Activated gamma-delta T cell treated with Interleukin-2 at 50 U/mL for 16 hours (primary cell): ENCODE measurements at places on chromosomes 2 and 18.
A peak's percentile ranks its signal among the peaks of the same experiment; 100 is the strongest.

DNA sequence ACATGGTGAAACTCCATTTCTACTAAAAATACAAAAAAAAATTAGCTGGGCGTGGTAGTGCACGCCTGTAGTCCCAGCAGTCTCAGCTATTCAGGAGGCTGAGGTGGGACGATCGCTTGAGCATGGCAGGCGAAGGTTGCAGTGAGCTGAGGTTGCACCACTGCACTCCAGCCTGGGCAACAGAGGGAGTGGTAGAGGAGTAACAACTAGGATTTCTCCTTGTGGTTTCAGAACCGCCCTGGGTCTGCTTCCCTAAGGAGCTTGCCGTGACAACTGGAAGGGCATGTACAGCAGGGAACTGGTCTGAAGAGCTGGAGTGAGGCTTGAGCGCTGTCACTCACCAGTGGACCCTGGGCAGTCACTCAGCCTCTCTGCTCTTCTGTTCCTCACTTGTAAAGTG, 29.1 kb downstream of the REEP1 start:
- DNase-seq = no peak

GRCh38 chr2:8525582-8526402, 156.1 kb upstream of the ID2 start:
- no peak for DNase-seq

DNA sequence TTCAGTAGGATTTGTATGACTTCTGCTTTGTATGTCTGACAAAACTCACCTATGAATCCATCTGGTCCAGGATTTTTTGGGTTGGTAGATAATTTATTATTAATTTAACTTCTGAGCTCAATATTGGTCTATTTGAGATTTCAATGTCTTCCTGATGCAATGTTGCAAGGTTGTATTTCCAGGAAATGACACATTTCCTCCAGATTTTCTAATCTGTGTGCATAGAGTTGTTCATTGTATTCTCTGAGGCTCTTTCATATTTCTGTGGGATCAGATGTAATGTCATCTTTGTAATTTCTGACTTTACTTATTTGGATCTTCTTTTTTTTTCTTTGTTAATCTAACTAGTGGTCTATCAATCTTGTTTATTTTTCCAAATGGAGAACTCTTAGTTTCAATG, 584.7 kb upstream of the SETBP1 start:
- DNase-seq = no peak

- no peak for DNase-seq
These were observed 28.9 kb downstream of the RTTN start for GRCh38 chr18:70176537-70176936.

- no peak for DNase-seq
These were observed 82.1 kb downstream of the HS6ST1 start for GRCh38 chr2:128236491-128237035.

DNA sequence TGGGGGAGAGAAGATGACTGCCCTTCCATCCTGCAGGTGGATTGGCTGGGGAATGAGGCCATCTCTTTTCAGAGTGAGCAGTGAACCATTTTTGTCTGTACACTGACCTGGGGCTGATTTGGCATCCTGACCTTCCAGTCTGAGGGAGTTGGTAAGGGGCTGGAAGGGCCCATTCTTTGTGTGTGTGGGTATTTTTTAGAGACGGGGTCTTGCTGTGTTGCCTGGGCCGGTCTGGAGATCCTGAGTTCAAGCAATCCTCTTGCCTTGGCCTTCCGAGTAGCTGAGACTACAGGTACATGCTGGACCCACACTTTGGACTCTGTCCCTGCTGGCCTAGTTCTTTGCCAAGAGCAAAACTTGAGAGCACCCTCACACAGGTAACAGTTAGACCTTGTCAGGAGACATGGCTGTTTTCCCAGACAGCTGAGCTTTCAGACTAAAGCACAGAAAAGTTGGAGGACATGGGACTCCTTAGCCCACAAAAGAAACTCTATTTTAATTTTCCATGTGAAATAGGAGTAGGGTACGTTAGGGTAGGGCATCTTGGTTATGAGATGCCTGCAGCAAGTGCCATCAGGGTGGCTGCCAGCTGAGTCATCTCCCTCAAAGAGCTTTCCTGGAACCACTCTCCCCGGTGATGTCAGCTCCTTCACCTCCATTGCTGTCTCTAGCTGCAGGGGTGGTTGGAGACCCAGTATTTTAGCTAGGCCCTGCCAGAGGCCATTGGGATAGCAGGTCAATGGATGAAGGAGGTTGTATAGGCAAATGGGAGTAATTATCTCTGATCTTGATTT, 60.7 kb downstream of the DGKD start:
- DNase-seq = no peak

DNA sequence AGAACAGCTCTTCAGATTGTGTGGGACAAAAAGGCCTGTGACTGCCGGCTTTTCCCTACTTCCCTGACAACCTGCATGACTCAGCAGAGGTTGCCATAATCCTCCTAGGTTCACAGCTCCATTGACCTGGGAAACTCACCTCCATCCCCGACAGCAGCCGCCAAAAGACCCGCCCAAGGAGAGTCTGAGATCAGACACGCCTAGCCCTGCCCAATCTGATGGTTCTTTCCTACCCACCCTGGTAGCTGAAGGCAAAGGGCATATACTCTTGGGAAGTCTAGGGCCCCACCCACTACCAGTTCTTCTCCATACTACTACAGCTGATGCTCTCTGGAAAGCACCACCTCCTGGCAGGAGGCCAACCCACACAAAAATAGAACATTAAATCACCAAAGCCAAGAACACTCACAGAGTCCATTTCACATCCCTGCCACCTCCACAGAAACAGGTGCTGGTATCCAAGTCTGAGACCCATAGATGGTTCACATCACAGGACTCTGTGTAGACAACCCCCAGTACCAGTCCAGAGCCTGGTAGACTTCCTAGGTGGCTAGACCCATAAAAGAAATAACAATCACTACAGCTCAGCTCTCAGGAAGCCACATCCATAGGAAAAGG, 140.6 kb downstream of the NETO1 start:
- no peak for DNase-seq

DNA sequence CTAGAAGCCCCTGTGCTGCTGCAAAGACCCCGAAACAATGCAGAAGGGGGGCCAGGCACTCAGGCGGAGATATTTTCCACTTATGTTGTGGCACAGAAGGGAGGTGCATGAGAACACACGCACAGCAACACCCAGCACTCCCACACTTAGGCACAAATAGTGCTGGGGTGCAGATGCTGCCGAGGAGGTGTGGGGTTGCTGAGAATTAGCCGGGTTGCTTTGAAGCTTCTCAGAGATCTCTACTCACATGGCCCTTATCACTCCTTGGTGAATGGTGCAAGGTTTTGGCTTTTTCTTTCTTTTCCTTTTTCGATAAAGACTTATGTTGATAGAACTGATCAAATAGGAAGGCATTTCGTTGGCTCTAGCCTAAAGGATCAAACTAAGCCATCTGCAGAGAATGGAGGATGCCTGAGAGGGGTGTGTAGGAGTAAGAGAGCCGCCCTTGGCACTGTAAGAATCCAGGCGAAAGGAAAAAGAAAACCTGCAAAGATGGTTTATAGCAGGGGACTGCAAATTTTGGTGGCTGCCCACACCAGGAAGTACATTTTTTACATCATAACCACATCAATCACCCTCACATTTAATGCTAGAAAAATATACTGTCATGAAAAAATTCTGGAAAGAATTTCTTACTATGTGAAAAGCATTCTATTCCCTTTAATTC, 27.9 kb upstream of the FHL2 start:
- DNase-seq = no peak

GRCh38 chr2:84849271-84849952, 31.5 kb downstream of the TRABD2A start:
- peak; percentile 48 for DNase-seq

GRCh38 chr2:134133622-134134312, 120.1 kb upstream of the MGAT5 start:
- DNase-seq = no peak

- DNase-seq = no peak
These were observed 7.1 kb upstream of the CELF4 start for GRCh38 chr18:37572736-37573135.

GRCh38 chr2:62540408-62541168, 34.6 kb upstream of the TMEM17 start:
- no peak for DNase-seq

DNA sequence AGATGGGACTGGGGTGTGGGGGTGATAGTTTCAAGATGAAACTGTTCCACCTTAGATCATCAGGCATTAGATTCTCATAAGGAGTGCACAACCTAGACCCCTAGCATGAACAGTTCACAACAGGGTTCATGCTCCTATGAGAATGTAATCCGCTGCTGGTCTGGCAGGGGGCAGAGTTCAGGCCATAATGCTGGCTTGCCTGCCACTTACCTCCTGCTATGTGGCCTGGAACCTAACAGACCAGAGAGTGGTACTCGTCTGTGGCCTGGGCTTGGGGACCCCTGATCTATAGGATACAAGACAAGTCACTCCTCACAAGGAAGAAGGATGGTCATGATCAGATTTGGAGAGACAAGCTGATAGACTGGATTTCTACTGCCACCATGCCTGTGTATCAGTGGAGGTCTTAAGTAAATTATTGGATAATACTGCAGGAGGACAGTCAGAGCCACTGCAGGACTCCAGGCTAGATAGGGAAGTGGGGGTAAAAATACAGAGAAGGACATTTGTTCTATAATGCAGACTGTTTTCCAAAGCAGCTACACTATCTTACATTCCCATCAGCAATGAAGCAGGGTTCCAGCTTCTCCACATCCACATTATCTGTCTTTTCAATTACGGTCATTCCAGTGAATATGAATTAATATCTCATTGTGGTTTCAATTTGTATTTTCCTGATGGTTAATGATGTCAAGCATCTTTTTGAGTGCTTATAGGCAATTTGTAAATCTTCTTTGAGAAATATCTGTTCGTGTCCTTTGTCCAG, 28.8 kb upstream of the APOB start:
- DNase-seq = no peak

DNA sequence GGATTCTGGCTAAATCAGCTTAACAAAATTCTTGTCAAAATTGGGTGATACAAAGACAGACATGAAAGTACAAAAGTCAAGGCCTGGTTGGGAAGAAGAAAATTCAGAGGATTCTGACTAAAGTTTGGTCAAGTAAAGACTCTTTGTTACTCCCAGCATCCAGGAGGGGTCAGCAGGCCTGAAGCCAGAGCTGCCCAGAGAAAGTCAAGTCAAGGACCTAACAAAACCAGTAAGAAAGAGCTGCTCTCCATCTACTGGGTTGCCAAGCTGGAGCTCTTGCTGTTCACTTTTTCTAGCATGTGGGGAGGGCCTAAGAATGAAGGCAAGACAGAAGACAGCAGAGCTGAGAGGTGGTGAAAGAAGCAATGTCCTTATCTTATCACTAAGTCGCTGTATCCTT, 143.3 kb downstream of the C1D start:
- DNase-seq = no peak

- no peak for DNase-seq
These were observed 99.5 kb upstream of the SLC66A3 start for GRCh38 chr2:11055679-11056215.

GRCh38 chr18:40159141-40160017, 1795.7 kb upstream of the PIK3C3 start:
- DNase-seq = no peak

DNA sequence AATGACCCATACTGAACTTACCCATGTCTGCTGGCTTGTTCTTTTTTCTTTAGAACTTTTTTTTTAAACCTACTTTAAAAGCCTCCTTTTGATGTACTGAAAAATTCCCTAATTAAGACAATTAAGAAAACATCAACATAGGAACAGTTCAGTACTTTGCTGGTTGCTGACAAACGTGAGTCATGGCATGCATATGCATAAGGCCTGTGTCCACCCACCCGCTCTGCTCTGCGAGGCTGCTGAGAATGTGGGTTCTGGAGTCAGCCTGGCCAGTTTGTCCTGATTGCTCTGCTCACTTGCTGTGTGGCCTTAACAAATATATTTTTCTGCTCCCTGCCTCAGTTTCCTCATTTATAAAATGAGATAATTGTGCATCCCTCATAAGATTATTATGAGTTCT, 27.3 kb downstream of the LAMA3 start:
- DNase-seq = no peak

- no peak for DNase-seq
These were observed 193.2 kb downstream of the CCDC85A start for GRCh38 chr2:56376699-56377665.

GRCh38 chr18:10751653-10752052, 225.8 kb downstream of the NAPG start:
- DNase-seq = no peak

GRCh38 chr2:226124548-226125011, 675.0 kb downstream of the IRS1 start:
- no peak for DNase-seq

DNA sequence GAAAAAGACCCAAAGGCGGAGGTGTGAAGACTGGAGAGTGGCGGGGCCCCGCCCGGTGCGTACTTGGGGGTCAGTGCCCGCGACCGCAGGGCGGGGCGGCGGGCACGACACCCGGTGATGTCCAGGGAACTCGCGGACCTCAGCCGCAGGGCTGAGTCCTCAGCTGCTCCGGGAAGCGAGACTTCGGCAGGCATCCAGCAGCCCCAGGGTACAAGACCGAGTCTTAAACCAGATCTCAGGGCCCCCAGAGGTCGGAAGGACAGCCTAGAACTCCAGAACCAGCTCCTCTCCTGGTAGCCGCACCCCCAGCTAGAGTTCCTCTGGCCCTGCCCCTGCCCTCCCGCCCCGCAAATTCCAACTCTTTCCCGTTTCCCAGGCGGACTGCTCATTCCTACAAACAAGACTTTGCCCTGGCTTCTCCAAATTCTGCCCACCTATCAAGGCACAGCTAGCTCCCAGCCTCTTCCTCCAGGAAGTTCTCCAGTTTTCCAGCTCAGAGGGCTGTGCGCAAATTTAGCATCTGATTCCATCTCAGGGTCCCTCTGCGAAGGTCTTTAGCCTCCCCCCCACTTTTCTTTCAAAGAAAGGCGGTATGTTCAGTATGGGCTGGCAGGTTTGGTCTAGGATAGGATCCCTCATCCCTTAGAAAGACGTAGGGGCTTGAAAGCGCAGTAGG, 26.0 kb upstream of the NOTO start:
- DNase-seq = no peak

GRCh38 chr18:52136532-52136931, 203.5 kb upstream of the DCC start:
- DNase-seq = no peak

DNA sequence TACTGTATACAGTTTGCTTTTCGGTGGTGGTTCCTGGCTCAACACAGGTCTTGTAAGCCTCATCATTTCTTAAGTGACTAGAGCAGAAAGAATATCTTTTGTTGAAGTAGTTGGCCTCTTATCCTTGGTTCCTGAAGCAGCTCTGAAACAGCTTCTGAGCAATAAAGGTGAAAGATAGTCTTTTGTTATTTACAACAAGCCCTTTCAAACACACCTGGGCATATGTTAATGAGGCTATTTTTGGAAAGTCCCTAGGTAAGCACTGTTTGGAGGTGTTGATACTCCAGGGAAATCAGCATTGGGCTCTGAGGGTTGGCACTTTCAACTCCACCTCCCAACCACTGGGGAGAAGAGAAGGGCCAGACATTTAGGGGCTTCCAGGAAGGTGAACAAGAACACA, 211.0 kb downstream of the MCFD2 start:
- DNase-seq = no peak
